ENCODE measurements at places on chromosomes 7 and 10. TPM values are rescaled to one million over a fixed set of nuclear protein-coding genes. Genes with fewer than 3 reads are reported as not detected.

Gene SEMA3A
- total RNA-seq, result 6.1 TPM

Gene PAPOLB
- 0.11 TPM for total RNA-seq

Gene RBP3
- not detected for total RNA-seq

DNA sequence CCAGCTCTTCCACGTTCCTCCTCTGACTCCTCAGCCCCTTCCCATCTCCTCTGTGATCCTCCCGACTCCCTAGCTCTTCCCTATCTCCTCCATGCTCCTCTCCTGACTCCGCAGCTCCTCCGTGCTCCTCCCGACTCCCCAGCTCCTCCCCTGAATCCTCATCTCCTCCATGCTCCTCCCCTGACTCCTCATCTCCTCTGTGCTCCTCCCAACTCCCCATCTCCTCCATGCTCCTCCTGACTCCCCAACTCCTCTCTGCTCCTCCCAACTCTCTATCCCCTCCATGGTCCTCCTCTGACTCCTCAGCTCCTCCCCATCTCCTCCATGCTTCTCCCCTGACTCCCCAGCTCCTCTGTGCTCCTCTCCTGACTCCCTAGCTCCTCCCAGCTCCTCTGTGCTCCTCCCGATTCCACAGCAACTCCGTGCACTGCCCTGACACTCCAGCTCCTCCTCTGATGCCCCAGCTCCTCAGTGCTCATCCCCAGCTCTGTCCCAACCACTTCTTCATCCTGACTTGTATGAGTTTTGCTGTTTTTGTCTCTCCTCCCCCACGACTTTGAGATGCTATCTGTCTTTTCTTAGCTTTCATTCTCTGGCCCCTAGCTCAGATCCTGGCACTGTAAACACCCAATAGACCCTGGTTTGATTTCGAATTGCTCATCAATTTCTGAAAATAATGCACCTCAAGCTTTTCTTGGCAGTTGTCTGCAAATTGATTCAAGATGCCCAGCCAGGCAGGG is 38.3 kb downstream of the OAT start:
- H3K4me1 ChIP-seq, result no peaks in the 10 kb centered on the region
- no peak overlapping the region for H3K4me3 ChIP-seq
- no peak overlapping the region for H3K27ac ChIP-seq
- no peaks in the 10 kb centered on the region for H3K27me3 ChIP-seq
- no peak for DNase-seq
